Body of pancreas (tissue), 4 donors: ENCODE measurements at places on chromosomes 4 and X.

DNA sequence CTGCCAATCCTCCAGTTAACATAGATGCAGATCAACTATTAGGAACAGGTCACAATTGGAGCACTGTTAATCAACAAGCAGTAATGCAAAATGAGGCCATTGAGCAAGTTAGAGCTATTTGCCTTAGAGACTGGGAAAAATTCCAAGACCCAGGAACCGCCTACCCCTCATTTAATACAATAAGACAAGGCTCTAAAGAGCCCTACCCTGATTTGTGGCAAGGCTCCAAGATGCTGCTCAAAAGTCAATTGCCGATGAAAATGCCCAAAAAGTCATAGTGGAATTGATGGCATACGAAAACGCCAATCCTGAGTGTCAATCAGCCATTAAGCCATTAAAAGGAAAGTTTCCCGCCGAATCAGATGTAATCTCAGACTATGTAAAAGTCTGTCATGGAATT lies 20.5 kb upstream of the TRIM61 start:
- no peak for DNase-seq

DNA sequence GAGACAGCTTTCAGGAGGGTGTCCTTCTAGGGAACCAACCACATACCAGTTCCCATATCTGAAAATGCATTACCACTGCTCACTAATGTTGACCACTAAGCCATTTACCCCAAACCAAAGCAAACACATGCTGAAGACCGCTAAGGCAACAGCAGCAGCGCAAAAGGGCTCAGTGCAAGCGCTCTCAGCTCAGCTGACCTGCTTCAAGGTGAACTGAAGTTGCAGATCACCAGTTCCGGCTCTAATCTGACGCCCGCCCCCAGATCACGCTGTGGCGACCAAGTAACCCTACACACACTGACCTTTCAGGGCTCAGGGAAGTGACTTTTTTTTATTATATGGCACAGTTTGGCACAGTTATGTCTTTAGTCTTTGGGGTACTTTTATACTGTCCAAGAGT lies 5.8 kb downstream of the MECP2 start:
- DNase-seq, result peak; percentile 34

GRCh38 chr4:113278324-113278934 lies 229.0 kb downstream of the ANK2 start:
- DNase-seq, result peak; percentile 62

DNA sequence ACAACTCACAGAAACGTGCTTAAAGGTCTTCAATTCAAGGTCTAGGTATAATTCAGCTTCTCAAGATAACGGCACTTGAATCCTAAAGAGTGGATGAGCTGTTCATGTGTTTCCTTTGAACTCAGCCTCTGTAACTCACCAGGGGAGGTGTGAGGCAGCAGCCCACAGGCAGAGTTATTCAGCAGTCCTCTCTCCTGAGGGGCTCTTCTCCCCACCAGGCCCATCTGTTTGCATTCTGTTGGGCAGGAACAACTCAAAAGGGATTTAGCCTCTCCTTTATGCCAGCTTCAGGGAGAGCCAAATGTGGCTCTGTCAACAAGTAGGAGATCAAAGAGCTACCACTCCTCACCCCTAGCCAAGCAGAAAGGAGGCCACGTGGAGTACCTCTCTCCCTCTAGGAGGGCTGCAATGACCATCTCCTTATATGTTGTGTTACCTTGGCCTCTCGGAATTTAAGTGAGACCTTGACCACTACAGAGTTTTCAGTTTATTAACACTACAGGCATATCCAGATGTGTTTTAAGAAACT lies 151.2 kb downstream of the SPATA18 start:
- no peak for DNase-seq

GRCh38 chr4:47741200-47741599 lies 96.7 kb downstream of the CORIN start:
- no peak for DNase-seq

DNA sequence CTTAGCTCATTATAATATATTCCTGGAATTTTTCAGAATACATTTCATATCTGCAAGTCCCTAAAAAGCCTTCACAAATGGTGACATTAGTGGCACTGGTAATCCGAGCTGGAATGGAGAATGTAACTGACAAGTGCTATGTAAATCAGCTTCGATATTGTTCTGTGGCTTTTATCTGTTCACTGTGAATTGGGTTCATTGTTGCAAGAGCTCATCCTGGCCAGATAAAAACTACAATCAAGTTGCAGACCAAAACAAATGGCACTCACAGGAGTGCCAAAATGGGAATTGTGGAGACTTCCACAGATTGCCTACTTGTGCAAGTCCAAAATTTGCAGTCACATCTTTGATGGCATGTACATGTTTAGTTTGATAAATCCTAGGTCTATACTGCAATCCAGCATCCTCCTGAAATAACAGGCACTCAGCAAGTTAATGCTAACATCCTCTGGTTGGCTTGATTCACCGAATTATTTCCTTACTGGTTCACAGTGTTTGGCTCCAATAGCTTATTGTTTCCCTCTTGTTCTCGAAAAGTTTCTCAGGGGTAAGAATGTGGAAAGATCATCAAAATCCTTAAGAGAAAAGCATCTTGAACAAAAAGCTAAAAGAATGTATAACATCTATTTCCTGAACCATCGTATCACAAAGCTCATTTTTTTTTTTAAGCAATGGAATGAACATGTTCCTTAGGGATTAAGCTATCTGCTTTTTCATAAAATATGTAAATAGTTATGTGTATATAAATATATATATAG lies 904.9 kb downstream of the CENPC start:
- no peak for DNase-seq

DNA sequence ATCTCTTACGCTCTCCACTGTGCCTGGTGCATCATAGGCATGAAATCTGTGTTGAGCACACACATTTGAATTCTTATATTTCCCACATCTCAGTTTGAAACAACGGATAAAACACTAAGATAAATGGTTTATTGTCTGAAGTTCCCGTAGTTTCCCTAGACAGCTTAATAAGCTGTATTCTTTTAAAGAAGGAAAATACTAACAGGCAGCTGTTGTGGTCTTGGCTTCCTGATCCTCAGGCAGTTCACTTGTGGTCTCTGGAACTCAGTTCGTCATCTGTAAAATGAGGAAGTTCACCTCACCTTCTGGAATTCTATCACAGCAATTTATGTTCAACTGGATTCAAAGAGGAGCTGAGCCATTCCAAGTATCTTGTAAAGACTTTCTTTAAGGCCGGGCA lies 1805.6 kb upstream of the TENM3 start:
- DNase-seq, result no peak

- DNase-seq, result no peak
These were observed 50.0 kb upstream of the FAM9C start for GRCh38 chrX:13094374-13094773.

- no peak for DNase-seq
These were observed 115.1 kb downstream of the STK32B start for GRCh38 chr4:5166377-5166776.

DNA sequence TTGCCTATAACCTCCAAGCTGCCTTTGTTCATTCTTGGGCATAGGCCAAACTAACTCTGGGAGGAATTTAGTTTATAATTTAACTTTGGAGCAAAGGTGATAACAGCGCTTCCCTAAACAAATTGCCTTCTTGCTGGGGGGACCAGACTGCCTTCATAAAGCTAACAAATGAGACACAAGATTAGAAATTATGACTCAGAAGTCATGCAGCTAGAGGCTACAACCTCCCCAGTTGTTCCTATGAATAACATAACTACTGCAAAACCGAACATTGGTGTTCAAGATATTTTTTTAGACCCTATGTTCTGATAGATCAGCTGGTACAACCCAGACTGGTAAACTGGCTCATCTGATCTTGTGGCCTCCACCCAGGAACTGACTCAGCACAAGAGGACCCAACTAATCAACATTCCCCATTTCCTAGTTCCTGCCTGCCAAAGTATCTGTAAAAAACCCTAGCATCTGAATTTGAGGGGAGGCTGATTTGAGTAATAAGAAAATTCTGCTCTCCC lies 22.0 kb upstream of the TMPRSS11B start:
- DNase-seq, result no peak

- no peak for DNase-seq
These were observed 200.5 kb downstream of the KDR start for GRCh38 chr4:54924891-54925290.

DNA sequence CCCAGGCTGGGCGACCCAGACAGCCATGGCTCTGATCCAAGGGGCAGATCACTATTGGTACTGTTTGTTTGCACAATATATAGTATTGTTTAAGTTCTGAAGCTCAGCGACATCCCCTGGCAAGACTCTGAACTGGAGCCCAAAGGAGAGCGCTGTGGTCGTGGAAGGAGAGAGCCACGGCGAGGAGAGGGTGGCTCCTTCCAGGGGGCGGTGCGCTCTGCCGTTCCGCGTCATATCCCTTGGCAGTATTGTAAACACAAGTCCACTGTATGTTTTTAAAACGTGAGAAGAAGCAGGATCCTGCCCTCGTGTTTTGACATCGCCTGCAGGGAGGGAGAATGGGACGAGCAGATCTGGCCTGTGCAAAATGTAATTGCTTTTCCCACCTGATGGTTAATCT lies 185.5 kb downstream of the RAB28 start:
- peak; percentile 9 for DNase-seq

DNA sequence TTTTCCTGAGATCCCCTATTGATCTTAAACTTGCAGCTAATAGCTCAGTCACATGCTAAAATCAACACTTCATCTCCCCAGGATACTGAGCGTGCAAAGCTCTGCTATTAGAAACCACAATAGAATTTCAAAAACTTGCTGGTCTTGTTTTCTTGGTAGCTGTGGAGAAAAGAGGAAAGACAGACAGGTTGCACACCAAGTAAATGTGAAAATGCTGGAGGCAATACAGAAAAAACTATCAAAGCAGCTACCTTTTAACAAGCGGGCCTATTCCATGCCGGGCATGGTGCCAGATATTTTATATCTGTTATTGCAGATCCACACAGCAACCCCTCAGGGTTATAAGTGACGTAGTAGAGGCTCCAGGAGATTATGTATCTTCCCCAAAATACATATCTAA lies 171.9 kb downstream of the DCTD start:
- no peak for DNase-seq

- no peak for DNase-seq
These were observed 15.0 kb downstream of the AGA start for GRCh38 chr4:177427192-177427591.

GRCh38 chr4:10117359-10118047 lies 904 bp upstream of the WDR1 start:
- peak; percentile 34 for DNase-seq

- DNase-seq, result no peak
These were observed 154.1 kb downstream of the BANK1 start for GRCh38 chr4:101944649-101945048.

DNA sequence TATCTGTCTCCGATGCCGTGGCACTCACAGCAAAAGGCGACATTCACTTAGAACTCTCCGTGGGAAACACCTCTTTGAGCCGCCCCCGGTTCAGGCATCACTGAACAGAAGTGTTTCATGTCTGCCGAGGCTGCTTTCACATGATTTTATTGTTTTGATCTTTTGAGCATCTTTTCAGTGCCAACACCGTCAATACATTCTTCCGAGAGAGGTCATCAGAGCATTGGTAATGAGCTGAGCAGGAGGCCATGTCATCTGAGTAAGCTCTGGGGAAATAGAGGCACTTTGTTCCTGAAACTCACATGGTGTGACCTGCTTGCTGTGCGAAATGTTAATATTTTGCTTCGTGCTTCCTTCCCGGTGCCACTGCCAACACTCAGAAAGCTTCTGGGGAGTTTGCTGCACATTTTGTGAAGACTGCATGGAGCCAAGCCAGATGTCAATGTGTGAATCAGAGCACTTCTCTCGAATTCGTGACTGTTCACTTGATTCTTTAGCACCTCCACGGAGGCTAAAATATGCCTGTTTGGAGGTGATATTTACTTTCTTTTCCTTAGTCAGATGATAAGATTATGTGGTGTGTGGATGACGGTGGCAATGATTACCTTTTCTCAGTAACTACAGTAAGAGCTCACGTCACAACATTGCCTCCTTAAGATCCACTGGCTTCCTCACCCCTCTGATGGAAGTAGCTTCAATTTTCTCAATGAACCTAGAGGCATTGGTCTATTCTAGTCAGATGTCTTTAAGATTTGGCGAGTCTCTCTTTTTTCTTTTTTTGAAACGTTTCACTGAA lies 222.3 kb upstream of the HS3ST1 start:
- DNase-seq, result peak; percentile 8

- no peak for DNase-seq
These were observed 36.5 kb upstream of the GLRA3 start for GRCh38 chr4:174865418-174865985.

DNA sequence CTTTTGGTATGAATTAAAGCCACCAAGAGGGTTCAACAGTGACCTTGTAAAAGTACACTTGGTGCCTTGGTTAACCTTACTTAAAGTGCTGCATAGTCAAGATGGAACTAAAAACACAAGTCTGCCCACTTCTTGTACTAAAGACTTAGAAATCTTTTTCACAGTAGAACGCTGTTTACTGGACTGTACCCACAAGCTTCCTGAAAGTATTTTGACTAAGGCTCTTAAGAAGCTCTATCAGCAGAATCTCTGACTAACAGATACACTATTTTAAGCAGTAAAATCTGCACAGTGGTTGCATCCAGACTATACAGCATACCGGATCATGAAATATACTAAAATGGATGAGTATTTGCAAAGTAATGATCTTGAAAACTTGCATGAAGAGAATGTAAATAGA lies 7.2 kb downstream of the RAB28 start:
- DNase-seq, result no peak

DNA sequence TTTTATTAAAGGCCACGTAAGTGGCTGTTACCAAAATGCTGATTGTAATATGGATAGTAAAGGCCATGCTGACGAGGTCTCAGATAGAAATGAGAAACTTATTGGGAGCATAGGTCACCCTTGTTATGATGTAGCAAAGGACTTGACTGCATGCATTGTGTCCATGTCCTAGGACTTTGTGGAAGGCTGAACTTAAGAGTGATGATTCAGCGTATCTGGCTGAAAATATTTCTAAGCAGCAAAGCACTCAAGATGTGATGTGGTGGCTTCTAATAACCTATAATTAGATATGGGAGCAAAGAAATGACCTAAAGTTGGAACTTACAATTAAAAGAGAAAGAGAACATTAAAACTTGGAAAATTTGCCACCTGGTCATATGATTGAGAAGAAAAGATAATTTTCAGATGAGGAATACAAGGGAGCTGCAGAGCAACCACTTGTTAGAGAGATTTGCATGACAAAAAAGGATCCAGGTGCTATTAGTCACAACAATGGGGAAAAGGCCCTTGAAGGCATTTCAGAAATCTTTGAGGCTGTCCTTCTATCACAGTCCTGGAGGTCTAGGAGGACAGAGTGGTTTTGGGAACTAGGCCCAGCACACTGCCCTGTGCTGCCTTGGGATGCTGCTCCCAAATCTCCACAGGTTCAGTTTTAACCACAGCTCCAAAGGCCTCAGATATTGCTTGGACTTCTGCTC lies 793.7 kb upstream of the LCORL start:
- no peak for DNase-seq

GRCh38 chrX:73448379-73448778 lies 1.5 kb downstream of the CDX4 start:
- no peak for DNase-seq

GRCh38 chr4:46844325-46844917 lies 64.6 kb downstream of the COX7B2 start:
- DNase-seq, result peak; percentile 64

GRCh38 chr4:105970371-105970770 lies 75.1 kb downstream of the NPNT start:
- DNase-seq, result no peak

GRCh38 chr4:182486881-182487280 lies 243.7 kb downstream of the TENM3 start:
- no peak for DNase-seq
